ENCODE measurements at places on chromosomes 2 and 18.
A peak's percentile ranks its signal among the peaks of the same experiment; 100 is the strongest.

DNA sequence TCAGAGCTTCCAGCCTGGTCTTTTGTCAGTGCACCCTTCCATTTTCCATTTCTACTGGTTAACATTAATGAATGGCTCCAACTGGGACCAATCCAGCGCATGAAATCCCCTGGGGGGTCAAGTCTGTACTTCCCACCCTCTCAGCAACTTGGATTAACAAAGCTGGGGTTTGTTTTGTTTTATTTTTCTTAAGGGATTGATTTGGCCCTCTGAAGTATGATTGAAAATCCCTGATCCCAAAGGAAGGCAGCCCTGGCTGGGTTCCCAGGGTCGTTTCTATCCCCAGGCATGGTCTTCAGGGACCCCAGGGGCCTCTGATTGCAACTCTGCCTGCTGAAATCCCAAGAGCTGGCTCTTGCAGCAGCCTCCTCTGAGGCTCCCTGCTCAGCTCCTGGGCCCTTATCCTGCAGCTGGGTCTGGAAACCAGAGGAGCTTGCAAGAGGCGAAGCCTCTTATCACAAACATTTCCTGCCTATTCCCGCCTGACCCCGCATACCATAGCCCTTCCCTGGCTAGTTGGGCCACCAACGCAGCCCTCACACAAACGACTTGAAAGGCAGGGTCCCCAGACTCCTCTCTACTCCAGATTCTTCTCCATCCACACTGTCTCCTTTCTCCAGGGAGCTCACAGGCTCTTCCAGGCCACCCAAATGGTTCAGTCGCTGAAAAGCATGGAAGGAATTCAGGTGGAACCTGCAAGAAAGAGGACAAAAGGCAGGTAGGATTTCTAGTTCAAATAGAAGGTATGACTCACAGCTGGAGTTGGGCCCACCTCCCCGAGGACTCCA, 109.7 kb upstream of the PKDCC start:
- DNase-seq = no peak

DNA sequence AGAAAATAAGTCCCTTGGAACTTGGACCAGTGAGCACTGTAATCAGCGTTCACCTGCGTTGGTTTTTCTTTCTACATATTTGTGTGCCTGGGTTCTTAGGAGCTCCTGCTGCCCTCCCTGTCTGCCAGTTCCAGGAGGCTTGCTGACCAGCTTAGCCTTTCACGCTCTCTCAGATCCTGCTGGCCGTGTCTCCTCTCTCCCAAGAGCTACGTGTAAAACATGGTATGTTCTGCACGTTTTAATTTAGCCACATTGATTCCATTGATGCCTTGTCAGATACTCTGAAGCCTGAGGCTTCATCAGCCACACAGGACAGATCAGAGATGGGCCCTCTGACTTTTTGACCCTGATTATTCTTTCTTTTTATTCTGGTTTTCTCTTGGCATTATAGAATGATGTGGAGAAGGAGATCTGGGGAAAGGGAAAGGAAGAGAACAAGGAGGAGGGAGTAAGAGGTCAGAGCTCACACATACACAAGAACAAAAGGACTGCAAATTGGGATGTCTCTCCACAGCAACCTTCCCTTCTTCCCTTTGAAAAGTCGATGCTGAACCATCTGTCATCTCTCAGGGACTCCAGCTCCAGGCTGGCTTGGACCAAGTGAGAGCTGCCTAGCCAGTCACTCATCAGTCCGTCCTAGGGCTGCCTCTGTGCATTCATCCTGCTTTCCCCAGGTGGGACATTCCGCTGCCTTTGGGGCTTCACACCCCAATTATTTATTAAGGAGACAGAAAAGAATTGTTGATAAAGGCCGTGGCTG, 152.8 kb downstream of the PIK3C3 start:
- DNase-seq = no peak

DNA sequence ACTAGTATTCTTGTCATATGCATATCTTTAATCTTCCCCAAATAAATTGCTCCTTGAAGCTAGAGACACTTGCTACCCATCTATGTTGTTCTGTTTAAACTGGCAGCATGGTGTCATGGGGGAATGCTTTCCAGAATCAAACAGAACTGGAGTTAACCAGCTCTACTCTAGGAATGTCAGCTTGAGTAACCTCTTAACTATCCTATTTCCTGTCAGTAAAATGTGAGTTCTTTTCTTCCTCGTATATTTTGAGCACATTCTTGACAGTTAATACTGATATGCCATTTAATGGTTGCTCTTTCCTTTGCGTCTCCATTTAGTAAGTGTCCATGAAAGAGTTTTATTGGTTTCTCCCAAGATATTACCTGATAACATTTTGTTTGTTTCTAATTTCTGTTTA, 23.0 kb downstream of the CNTNAP5 start:
- no peak for DNase-seq

GRCh38 chr2:149904352-149905175, 317.0 kb upstream of the MMADHC start:
- DNase-seq = no peak

DNA sequence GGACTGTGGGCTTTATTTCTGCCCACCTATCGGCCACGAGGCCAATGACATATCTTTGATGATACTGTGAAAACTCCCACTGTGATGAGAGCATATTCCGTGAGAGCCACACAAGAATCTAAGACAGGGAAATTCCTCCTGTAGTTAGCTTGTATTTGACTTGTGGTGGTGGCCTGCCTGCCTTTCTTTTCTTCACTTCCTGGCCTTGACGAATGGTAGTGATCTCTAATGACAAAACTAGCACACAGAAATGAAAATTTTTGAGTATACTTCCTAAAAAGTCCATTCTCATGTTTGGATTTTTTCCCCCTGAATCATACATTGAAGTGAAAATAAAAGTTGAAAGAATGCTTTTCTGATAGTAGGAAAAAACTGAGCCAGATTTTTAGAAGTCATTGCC, 94.4 kb downstream of the MGAT5 start:
- no peak for DNase-seq

- no peak for DNase-seq
Observed at GRCh38 chr2:49753344-49753985, 599.1 kb upstream of the FSHR start.

GRCh38 chr2:98009887-98010760, 14.4 kb upstream of the TMEM131 start:
- DNase-seq = no peak

GRCh38 chr2:146927080-146927711, 917.6 kb upstream of the ACVR2A start:
- DNase-seq = peak; percentile 19

DNA sequence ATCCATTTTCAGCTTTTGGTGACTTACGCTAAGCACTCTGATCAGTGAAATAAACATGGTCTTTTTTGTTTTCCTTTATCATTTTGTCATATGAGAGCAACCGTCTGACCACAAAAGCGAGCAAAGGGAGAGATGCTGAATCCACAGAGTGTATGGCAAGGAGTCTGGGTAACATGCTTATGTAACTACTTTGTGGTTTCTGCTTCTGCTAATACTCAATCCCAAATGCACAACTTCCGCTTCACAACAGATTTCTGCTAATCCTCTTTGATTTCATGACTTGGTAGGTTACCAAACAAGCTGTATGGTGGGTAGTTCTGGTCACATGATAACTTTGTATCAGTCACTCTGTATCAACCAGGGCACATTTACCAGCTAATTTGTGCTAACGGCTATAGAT, 908.4 kb upstream of the CRIM1 start:
- no peak for DNase-seq

DNA sequence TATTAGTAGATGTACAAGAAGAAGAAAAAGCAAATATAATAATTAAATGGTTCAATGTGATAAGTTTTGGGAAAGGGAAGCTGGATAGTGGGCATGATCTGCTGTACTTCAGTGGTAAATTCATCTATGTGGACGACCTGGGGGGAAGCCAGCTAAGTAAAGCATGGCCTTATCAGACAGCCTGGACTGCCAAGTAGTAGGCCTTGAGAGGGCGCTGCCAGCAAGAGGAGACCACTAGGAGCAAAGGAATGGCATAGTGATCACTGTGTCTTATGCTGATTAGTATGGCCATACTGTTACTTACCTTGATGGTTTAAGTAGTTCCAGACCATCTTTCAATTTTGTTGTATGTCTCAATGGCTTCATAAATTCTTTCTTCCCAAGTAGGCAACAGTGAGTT, 287.6 kb downstream of the SETBP1 start:
- no peak for DNase-seq

GRCh38 chr2:117621326-117621725, 193.2 kb upstream of the DDX18 start:
- no peak for DNase-seq

GRCh38 chr18:28952339-28952738, 775.4 kb upstream of the CDH2 start:
- no peak for DNase-seq

GRCh38 chr2:143329288-143329687, 200.1 kb downstream of the ARHGAP15 start:
- no peak for DNase-seq

GRCh38 chr2:157523270-157524247, 79.7 kb upstream of the CYTIP start:
- no peak for DNase-seq

DNA sequence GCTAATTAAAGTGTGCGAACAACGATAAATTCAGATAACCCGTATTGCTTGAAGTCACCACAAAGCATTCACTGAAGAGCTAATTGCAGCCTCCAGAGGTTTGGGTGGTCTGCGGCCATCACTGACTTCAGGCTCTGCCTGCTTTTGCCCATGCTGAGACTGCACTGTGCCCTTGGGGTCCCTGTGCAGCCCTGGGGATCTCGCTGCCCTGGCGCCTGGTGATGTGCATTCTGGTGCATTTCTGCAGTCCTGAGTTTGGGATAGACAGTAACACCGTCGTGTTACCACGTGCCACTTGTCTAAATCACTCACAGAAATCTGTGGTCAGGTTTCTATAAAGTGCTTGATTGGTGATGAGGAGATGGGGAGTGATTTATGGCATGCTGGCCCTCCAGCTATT, 27.6 kb downstream of the LDLRAD4 start:
- DNase-seq = peak; percentile 40

Measured in adrenal gland (tissue), 19 donors.